ENCODE measurements at places on chromosomes 6 and 20.
A peak's percentile ranks its signal among the peaks of the same experiment; 100 is the strongest.

GRCh38 chr20:4795394-4795793 lies 73.7 kb downstream of the PRND start:
- peak; percentile 18 for DNase-seq

- DNase-seq: no peak
Observed at GRCh38 chr20:63135411-63135810, 80.5 kb downstream of the YTHDF1 start.

DNA sequence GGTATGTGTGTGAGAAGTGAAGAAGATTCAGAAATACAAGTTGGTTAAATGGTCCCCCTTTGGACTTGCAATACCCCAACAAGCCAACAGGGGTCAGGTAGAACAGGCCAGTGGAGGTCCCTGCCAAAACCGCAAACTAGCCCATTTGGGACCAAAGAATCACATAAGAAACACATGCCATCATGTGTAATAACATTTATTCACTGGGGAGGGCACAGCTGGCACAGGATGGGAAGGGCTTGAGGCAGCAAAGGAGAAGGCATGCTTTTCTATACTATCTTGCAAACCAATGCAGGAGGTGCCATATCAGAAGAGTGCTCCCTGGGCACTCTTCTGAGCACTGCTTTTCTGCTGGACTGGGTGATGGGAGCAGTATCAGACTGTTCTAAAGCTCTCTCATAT lies 116.1 kb upstream of the TRAF3IP2 start:
- DNase-seq: peak; percentile 48

- DNase-seq: no peak
Observed at GRCh38 chr6:136123468-136123867, 126.6 kb downstream of the MTFR2 start.

GRCh38 chr20:58153121-58153520 lies 75.3 kb downstream of the ANKRD60 start:
- no peak for DNase-seq

GRCh38 chr6:150016324-150017185 lies 8.8 kb downstream of the RAET1L start:
- peak; percentile 37 for DNase-seq

- DNase-seq: no peak
Observed at GRCh38 chr6:52251113-52251512, 6.8 kb upstream of the IL17F start.

- no peak for DNase-seq
Observed at GRCh38 chr6:2259574-2259973, 14.2 kb upstream of the GMDS start.

GRCh38 chr6:56849896-56850295 lies 105.0 kb upstream of the BEND6 start:
- peak; percentile 69 for DNase-seq

GRCh38 chr20:55584964-55585363 lies 420.4 kb downstream of the CBLN4 start:
- no peak for DNase-seq

- no peak for DNase-seq
Observed at GRCh38 chr6:34383161-34383631, 9.3 kb downstream of the NUDT3 start.

- no peak for DNase-seq
Observed at GRCh38 chr6:75791881-75792280, 42.8 kb downstream of the MYO6 start.

DNA sequence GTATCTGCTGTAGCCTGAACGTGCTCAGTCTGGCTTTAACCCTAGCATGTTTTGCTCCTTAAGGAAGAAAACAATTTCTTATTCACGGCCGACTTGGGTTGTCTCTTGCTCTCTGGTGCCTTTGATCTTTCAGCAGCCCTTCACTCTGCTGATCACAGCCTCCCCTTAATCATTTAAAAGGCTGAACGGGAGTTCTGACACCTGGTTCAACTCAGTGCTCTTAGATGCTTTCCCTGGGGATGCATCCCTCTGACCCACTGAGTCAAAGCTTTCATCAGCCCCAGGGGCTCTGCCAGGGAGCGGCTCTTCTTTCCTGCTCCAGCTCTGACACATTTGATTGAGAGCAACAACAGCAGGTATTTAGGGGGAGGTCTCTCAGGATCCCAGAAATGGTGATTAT lies 79.0 kb upstream of the FYN start:
- peak; percentile 64 for DNase-seq

- DNase-seq: no peak
Observed at GRCh38 chr6:151536188-151536479, 42.3 kb downstream of the CCDC170 start.

- DNase-seq: no peak
Observed at GRCh38 chr20:52035498-52035897, 156.1 kb downstream of the ZFP64 start.

DNA sequence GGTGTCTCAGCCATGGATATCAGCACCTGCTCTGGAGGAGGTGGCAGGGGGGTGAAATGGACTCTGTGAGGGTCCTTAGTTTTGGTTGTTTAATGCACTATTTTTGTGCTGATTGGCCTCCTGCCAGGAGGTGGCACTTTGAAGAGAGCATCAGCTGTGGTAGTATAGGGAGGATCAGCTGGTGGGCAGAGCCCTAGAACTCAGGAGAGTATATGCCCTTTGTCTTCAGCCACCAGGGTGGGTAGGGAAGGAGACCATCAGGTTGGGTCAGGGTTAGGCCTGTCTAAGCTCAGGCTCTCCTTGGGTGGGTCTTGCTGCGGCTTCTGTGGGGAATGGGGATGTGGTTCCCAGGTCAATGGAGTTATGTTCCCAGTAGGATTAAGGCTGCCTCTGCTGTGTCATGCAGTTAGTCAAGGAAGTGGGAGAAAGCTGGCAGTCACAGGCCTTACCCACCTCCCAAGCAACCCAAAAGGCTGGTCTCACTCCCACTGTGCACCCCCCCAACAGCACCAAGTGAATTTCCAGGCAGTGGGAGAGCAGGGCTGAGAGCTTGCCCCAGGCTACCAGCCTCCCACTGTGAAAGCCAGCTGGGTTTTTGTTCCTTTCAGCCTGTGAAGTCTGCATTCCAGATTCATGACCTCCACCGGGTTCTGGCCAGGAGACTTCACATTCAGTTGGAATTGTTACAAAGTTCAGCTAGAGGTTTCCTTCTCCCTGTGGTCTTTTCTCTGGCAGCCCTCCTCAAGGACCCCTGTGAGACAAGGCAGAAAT lies 5.7 kb upstream of the OSTM1 start:
- DNase-seq: peak; percentile 93

DNA sequence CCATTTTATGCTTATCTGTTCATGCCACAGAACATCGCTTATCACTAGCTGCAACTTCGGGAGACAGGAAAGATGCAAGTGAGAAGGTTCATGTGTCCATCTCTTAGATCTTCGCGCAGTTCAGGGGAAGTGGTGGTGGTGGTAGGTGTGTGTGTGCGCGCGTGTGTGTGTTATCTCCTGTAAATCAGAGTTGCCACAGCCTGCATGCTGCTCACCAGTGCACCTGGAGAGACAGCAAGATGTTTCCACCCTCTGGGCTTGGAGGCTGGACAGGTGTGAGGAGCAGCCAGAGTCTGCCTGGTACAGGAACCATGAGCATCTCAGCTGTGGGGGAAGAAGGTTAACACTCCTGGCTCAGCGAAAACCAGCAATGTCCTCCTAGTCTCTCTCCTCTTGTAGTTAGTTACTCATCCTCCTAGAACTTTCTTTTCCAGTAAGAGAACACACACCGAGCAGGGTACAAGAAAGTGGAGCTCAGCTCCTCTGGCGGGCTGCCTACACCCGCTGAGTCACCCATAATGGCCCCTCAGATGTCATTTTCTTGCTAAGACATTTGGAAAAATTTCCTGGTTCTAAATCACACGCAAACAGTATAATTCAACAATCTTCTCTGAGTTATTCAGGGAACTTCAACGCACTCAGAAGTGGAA lies 5.1 kb upstream of the TUBB1 start:
- DNase-seq: no peak

DNA sequence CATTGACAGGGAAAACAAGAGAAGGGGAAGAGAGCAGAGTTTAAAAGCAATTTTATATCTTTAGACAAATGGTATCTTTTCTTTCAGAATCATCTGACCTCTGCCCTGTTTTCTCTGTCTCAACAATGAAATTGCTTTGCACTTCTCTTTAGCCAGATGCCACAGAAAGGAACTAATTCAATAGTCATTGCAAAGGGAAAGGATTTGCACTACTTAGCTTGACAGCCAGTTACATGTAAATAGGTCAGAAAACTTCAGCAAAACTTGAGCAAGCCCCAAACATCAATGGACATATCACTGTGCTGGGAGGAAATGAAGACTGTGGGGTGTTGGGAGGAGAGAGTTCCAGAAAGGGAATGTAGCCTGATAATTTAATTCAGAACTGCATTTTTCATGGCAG lies 181.3 kb upstream of the FAM83B start:
- DNase-seq: no peak

- no peak for DNase-seq
Observed at GRCh38 chr20:63945031-63945658, 11.1 kb downstream of the UCKL1 start.

GRCh38 chr6:38955861-38956260 lies 92.7 kb upstream of the GLP1R start:
- DNase-seq: no peak

DNA sequence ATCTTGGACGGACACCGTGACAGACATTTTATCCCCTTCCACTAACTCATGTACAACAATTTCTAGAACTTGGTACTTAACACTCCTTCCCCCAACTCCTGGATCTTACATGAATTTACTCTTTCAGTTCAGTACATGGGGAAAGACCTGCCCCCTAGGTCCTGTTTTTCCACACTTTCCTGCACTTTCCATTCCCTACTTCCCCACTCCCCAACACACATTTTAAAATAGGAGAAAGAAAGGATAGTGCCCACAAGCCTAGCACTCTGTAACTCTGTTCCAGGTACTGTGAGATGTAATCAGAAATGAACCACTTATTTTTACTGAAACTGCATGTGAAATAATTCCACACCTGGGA lies 1.3 kb downstream of the ADGRG6 start:
- no peak for DNase-seq

- no peak for DNase-seq
Observed at GRCh38 chr20:33871362-33871761, 60.2 kb downstream of the CHMP4B start.

DNA sequence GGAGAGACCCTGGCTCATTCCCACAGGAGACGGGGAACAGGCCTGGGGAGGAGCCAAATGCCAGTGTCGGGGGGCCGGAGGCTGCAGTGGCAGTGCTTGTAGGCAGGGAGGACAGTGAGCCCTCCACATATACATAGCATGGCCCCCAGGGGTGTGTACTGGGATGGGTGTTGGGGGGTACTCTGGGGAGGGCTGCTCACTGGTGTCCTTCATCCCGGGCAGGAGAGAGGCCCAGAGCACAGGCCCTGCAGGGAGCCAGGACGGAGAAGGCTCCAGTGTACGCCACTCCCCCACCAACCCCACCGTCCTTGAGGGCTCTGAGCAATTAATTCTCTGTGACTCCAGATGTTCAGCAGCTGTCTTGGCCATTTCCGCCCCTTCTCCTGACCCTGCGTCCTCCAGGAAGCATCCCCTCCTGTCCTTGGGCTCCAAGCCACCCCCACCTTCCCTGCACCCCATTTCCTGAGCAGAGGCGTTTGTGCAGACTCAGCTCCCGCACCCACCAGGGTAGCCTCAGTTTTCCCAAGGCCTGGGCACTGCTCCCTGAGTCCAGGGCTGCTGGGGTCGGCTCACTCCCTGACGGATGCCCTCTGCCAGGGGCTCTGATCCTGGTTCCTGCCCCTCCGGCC lies 3.4 kb upstream of the ABHD16B start:
- no peak for DNase-seq

- no peak for DNase-seq
Observed at GRCh38 chr6:137241481-137242038, 22.4 kb upstream of the IFNGR1 start.

DNA sequence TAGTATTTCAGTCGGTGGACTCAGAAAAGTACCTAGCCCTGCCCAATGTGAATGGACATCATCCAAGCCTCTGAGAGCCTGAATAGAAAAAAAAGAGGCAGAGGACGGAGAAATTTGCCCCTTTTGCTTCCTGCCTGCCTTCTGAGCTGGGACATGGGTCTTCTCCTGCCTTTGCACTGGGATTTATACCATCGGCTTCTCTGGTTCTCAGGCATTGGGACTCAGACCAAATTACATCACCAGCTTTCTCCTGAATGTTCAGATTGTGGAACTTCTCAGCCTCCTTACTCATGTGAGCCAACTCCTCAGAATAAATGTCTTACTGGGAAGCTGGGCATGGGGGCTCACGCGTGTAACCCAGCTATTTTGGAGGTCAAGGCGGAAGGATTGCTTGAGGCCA lies 19.8 kb downstream of the KCNB1 start:
- no peak for DNase-seq

- DNase-seq: no peak
Observed at GRCh38 chr20:32841174-32841573, 17.5 kb upstream of the EFCAB8 start.

GRCh38 chr6:69279805-69280204 lies 517.0 kb downstream of the LMBRD1 start:
- DNase-seq: no peak

GRCh38 chr20:50193836-50194421 lies 3.3 kb downstream of the CEBPB start:
- peak; percentile 58 for DNase-seq

DNA sequence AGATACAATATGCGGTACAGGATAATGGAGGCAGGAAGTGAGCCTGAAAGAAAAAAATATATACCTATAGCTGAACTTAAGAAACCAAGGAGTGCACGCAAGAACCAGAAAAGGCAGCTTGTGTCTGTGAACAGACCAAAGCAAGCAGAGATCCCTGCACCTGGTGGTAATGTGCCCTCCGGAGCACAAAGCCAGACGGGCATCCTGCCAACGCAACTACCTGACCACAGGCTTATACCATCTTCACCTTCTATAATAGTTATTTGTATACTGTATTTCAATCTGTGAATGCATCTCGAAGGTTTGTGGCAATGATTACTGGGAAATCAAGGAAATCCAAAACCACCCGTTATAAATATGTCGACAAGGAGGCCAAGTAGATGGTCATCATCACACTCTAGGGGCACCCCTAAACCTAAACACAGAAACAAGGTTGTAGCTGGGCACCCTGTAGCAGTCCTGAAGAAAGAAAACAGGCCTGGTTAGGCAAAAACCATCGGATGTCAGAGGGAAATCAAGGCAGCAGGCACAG lies 801 bp downstream of the FBXL4 start:
- peak; percentile 18 for DNase-seq

DNA sequence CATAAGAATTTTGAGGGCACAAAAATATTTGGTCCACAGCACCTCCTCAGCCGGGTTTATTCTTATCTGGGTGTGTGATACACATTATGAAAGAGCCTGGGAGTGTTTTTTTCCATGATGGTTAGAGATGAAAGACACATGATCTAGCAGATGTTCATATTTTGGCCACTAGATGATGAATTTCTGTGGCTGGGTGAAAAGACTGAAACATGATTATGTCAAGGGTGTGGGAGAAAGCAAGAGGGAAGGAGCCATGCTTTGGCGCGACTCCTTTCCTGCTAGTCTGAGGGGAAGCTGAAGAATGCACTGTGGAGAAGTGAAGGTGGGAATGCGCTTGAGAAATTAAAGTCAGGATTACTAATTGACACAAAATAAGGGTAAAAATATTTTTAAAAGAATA lies 102.3 kb downstream of the SH3BGRL2 start:
- no peak for DNase-seq

- no peak for DNase-seq
Observed at GRCh38 chr20:21801193-21801592, 95.7 kb downstream of the PAX1 start.

- DNase-seq: no peak
Observed at GRCh38 chr20:60787276-60787675, 464.8 kb upstream of the CDH4 start.

GRCh38 chr20:57023997-57024396 lies 242.4 kb downstream of the BMP7 start:
- no peak for DNase-seq

- DNase-seq: no peak
Observed at GRCh38 chr6:144295211-144295610, 10.1 kb downstream of the UTRN start.

All from ELF-1 (cell line).